ENCODE measurements at places on chromosomes 7 and 10.
A peak's percentile ranks its signal among the peaks of the same experiment; 100 is the strongest.

DNA sequence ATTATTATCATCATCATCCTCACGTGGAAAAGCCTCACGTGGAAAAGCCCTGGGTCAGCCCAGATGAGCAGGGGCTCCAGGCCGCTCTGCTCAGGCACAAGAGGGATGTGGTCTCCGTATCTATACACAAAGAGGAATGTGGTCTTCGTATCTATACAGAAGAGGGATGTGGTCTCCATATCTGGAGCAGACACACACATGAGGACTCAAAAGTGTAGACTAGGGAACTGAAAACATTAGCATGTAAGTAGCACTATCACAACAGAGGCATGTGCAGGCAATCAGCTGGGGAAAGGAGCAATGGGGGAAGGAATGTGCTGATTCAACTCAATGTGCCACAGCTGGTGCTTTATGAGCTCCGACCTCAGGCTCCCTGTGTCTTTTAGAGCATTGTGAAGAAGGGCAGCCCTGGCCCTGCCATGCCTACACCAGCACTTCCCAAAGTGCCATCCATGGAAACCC is 86.5 kb downstream of the PLXNA4 start:
- no peak for DNase-seq

DNA sequence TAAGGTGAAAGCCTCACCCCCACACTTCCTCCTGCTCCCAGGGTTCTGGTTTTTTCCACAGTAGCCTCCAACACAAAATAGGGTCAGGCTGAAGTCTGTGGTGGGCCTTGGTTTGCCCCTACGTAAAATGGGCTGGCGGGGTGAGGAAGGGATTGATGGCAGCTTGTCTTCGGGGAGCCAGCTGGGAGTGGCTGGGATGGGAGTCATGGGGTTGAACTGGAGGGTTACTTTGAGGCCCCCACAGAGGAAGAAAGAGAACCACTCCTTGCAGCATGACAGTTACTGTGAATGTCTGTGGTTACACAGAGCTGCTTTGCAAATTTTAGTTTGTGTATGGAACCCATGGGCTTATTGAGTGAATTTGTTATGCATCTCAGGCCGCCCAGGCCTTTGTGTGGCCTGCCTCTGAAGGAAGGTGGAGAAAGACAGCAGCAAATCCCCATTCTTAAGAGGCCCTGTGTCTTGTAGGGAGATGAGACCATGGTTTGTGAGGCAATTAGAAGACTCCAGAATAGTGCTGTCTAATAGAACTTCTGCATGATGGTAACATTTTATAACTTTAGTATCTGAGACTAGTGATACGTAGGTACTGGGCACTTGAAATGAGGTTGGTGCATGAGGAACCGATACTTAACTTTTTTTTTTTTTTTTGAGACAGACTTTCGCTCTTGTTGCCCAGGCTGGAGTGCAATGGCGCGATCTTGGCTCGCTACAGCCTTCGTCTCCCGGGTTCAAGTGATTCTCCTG is 8.1 kb downstream of the TRIM8 start:
- DNase-seq: no peak

- DNase-seq: no peak
Measured at GRCh38 chr10:91787810-91788209, 10.4 kb upstream of the TNKS2 start.

DNA sequence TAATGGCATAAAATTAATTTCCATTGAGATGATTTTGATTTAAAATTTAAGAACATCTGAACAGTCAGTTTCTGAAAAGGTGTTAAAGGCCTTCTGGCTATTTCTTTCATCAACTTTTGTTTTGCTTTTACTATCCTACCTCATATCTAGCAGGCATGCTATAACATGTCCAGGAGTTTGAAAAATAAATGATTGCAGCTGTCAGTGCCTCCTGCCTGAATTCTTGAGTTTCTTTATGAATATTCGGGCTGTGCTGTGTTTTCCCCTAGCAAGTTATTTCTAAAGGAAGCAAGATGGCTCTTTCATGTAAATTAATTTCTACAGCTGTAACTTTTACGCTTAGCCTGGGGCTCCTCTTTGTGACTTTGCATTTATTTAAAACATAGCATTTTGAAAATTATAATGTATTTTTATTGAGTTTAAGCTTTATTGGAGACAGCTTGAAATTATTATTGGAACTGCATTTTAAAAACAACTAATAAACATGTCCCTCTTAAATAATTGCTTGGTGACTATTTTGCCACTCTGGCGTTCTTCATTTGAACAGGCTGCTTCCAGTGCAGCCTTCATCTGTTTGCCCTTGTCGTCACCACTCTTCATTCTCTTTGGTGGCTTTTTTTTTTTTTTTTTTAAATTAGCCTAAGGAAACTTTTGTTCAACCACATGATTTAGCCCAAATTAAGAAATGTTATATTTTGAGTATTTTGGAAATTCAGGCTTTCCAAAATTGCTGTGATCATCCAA is 1083.4 kb upstream of the LRRN3 start:
- DNase-seq: no peak

DNA sequence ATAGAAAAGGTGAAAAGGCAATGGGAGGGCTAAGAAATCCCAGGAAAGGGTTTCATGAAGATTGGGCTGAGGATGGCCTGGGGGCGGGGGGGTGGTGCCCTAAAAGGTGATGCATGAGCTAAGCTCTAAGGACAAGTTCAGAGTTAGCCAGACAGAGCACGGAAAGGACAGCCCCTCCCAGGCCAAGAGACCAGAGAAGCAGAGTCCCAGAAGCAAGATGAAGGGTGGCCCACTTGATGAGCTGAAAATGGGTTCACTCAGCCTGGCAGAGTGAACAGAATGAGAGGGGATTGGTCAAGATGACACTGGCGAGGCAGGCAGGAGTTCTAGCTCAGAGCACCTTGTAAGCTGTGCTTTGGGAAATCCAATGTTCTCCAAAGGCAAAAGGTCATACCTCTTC is 89.4 kb upstream of the GPR26 start:
- no peak for DNase-seq

- no peak for DNase-seq
Measured at GRCh38 chr10:14017467-14017866, 313.3 kb downstream of the FRMD4A start.

- no peak for DNase-seq
Measured at GRCh38 chr7:13743226-13743625, 246.2 kb downstream of the ETV1 start.

DNA sequence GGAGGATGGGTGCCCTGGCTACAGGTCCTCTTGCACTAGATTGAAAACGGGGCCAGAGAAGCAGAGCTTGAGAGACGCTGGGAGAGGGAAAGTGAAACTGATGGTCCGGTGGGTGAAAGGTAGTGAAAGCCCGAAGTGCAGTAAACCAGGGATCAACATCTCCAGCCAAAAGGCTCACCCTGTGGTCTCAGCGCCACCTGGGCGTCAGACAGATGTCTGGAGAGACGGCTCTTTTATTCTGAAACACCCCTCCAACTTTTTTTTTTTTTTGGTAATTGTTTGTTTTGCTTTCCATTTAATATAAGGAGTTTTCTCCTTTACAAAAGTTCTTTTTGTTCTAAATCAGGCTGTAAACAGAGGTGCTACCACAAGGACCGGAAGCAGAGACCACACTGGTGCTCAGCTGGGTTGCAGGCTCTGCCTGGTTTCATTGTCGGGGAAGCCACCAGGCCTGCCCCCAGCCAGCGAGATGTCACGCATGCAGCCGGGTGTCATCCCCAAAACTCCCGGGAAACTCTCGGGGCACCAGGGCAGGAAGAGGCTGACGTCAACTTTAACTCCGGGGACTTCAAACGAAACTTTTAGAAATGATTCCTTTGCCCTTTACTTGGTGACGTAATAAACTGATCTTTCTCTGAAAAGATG is 11.2 kb downstream of the IL2RA start:
- peak; percentile 89 for DNase-seq

- no peak for DNase-seq
Measured at GRCh38 chr10:65570143-65571010, 1355.5 kb upstream of the LRRTM3 start.

GRCh38 chr10:84270708-84271107 is 25.9 kb downstream of the RGR start:
- DNase-seq: no peak

All from stimulated activated naive CD8-positive, alpha-beta T cell treated with anti-CD3 and anti-CD28 coated beads, Interleukin-15, amount 100 ng/mL, for 72 hours (primary cell).